ENCODE measurements at places on chromosomes 3 and 15. TPM values are rescaled to one million over a fixed set of nuclear protein-coding genes. Genes with fewer than 3 reads are reported as not detected.
A peak's percentile ranks its signal among the peaks of the same experiment; 100 is the strongest.

Gene MYZAP
- 30.9 TPM for total RNA-seq

Gene NOX5
- total RNA-seq, result 0.14 TPM

Gene LHFPL4
- total RNA-seq, result not detected

Gene ADCY5
- 4.0 TPM for total RNA-seq

Gene SCAANT1
- total RNA-seq, result not detected

Gene ERICH6
- total RNA-seq, result not detected

Gene GPR160
- 22.3 TPM for total RNA-seq

Gene GOLGA8G
- total RNA-seq, result not detected

Gene IL17RB
- 12.4 TPM for total RNA-seq

GRCh38 chr3:160210799-160211221 lies 14.4 kb upstream of the C3orf80 start:
- no peak for DNase-seq
- H3K4me1 ChIP-seq, result no peaks in the 10 kb centered on the region
- H3K27ac ChIP-seq, result no peak overlapping the region
- H3K4me3 ChIP-seq, result no peak overlapping the region
- no peaks in the 10 kb centered on the region for H3K27me3 ChIP-seq

DNA sequence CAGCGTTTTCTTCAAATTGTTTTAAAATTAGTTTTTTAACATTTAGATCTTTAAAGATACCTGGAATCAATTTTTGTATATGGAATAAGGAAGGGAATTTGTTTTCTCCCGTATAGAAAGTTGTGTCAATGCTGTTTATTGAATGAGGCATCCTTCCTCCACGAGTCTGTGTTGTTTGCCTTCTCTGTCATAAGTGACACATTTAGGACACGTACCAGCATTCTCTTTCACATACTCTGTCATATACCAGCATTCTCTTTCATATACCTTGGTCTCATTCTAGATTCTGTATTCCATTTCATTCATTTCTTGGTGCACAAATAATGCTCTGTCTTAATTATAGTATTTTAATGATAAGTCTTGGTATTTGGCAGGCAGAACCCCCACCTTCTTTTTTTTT lies 10.3 kb downstream of the ATP11B start:
- H3K27ac ChIP-seq, result no peak overlapping the region
- no peaks in the 10 kb centered on the region for H3K36me3 ChIP-seq
- H3K4me3 ChIP-seq, result no peak overlapping the region
- no peak for DNase-seq

DNA sequence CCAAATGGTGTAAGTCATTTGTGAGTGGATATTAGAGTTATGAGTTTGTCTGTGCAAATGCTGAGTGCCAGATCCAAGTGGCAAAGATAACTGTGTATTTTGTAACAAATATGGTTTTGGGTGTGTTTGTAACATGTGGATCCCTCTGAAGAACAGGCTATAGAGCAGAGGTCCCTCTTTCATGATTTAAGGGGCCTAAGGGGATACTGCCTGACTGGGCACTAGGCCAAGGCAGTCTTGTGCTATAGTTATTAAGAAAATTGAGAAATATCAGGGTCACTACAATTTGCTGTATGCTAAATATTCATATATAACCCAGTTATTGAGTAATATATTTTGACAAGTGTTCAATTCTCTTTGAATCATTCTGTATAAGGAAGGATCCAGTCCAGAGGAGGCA lies 555.6 kb upstream of the RGMA start:
- H3K36me3 ChIP-seq, result no peaks in the 10 kb centered on the region
- no peaks in the 10 kb centered on the region for H3K4me1 ChIP-seq
- H3K4me3 ChIP-seq, result no peak overlapping the region
- no peak overlapping the region for H3K27ac ChIP-seq
- H3K27me3 ChIP-seq, result no peaks in the 10 kb centered on the region
- no peak for DNase-seq

DNA sequence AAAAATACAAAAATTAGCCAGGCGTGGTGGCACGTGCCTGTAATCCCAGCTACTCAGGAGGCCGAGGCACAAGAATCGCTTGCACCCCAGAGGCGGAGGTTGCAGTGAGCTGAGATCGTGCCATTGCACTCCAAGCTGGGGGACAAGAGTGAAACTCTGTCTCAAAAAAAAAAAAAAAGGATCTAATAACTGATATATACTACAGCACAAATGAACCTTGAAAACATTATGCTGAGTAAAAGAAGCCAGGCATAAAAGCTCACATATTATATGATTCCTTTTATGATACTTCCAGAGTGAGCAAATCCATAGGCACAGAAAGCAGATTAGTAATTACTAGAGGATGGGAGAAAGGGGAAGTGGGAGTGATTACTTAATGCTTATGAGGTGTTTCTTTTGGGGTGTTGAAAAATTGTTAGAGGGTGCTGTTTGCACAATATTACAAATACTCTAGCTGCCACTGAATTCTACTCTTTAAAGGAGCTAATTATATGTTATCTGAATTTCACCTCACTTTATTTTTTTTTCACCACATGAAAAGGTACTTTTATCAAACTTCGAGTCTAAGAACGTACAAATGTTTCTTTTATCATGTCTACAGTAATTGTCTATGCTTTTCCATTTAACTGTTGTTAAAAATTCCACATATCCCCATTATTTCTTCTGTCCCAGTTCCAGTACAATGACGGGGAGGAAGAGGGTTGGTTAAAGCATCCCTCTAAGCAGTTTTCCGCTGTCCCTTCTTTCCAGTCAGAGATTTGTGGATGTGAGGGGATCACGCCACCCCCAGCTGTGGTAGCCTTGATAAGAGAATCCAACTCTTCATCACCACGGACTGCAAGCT lies 77.7 kb upstream of the FAM174B start:
- peak overlapping the region; percentile 83 for H3K27ac ChIP-seq
- no peak for DNase-seq
- no peaks in the 10 kb centered on the region for H3K36me3 ChIP-seq
- peak overlapping the region; percentile 54 for H3K4me3 ChIP-seq
- H3K27me3 ChIP-seq, result no peaks in the 10 kb centered on the region

- H3K27ac ChIP-seq, result no peak overlapping the region
- no peak overlapping the region for H3K4me3 ChIP-seq
- no peaks in the 10 kb centered on the region for H3K27me3 ChIP-seq
- no peaks in the 10 kb centered on the region for H3K36me3 ChIP-seq
- no peak for DNase-seq
Observed at GRCh38 chr3:171295484-171296373, 164.5 kb downstream of the TNIK start.

DNA sequence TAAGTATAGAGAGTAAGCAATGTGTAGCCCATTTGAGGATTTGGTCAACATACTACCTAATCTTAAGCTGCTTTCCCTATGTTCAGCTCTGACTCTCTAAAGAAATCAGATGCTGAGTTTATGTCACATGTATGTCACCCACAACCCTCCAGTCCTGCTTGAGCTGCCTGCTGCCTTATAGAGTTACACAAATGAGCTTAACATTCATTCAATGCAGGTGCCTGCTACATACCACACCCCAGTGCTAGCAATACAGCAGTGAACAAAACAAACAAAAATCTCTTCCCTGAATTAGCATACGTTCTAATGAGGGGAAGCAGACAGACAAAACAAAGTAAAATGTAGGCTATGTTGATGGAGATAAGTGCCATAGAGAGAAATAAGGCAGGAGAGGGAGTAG lies 93.0 kb downstream of the HHLA2 start:
- H3K4me1 ChIP-seq, result no peaks in the 10 kb centered on the region
- H3K4me3 ChIP-seq, result no peak overlapping the region
- no peak overlapping the region for H3K27ac ChIP-seq
- no peaks in the 10 kb centered on the region for H3K27me3 ChIP-seq
- DNase-seq, result no peak

GRCh38 chr15:89187301-89187985 lies 33.9 kb downstream of the RLBP1 start:
- peaks cover 97% of the 10 kb centered on the region for H3K36me3 ChIP-seq
- H3K27me3 ChIP-seq, result no peaks in the 10 kb centered on the region
- no peak overlapping the region for H3K27ac ChIP-seq
- no peaks in the 10 kb centered on the region for H3K4me1 ChIP-seq
- no peak for DNase-seq
- no peak overlapping the region for H3K4me3 ChIP-seq

DNA sequence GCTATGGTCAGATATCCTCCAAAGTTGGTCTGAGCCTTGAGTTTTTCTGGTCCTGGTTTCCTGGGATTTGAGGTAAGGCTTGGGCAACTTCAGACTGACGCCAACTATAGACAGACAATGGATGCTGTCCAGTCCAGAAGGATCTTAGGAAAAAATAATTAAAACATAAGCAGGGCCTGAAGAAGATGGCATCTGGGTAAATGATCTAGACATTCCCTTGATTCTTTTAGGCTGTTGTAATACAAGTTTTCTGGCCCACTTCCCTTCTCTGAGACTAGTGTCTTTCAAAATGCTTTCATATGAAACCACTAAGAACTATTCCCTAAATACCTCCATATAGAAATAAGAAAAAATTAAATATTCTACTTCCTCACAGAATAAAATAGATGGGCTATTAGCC lies 47.7 kb upstream of the PLXND1 start:
- H3K4me1 ChIP-seq, result peaks cover 36% of the 10 kb centered on the region
- H3K27ac ChIP-seq, result no peak overlapping the region
- no peak overlapping the region for H3K4me3 ChIP-seq
- DNase-seq, result no peak
- H3K36me3 ChIP-seq, result peaks cover 19% of the 10 kb centered on the region

DNA sequence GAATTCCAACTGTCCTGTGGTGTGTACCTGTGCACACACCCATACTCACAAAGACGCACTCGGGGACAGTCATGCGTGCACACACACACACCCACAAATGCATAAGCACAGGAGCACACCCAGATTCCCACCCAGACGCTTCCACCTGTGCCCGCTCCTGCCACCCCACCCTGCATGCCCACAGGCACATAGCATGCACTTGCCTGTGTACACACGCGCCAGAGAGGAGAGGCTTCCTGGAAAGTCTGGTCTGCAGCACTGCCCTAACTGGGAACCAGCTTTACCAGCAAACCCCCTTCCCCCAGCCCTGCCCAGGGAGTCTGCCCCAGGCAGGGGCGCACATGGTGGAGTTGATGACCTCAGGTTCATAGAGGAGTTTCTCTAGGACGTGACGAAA lies 246.2 kb downstream of the UACA start:
- H3K4me3 ChIP-seq, result no peak overlapping the region
- no peak for DNase-seq
- no peaks in the 10 kb centered on the region for H3K27me3 ChIP-seq

GRCh38 chr3:150877303-150877702 lies 27.9 kb downstream of the MINDY4B start:
- no peaks in the 10 kb centered on the region for H3K36me3 ChIP-seq
- no peaks in the 10 kb centered on the region for H3K4me1 ChIP-seq
- no peaks in the 10 kb centered on the region for H3K27me3 ChIP-seq
- no peak overlapping the region for H3K4me3 ChIP-seq

- H3K27me3 ChIP-seq, result no peaks in the 10 kb centered on the region
- DNase-seq, result no peak
- H3K4me3 ChIP-seq, result no peak overlapping the region
- H3K4me1 ChIP-seq, result no peaks in the 10 kb centered on the region
- no peak overlapping the region for H3K27ac ChIP-seq
Observed at GRCh38 chr15:60218256-60218655, 179.5 kb downstream of the ANXA2 start.

GRCh38 chr15:38150794-38151193 lies 101.8 kb upstream of the SPRED1 start:
- no peak overlapping the region for H3K4me3 ChIP-seq
- DNase-seq, result no peak
- no peaks in the 10 kb centered on the region for H3K36me3 ChIP-seq

DNA sequence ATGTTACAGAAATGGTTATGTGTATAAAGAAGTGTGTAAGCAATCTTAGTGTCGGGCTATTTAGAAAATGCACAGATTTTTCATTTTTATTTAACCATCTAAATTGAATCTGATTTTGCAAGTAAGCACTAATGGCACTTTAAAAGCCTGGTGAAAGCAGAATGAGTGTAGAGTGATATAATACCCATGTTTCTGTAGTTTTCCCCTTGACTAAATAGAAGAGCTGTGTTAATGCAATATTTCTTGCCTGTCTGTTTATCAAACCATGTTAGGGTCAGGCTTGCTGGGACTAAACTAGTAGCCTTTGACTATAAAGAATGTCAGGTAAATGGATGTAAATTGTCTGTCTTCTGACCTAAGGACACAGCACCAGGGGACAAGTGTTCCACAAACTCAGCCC lies 714.0 kb downstream of the CADM2 start:
- DNase-seq, result no peak
- no peaks in the 10 kb centered on the region for H3K4me1 ChIP-seq
- H3K27me3 ChIP-seq, result no peaks in the 10 kb centered on the region
- no peak overlapping the region for H3K4me3 ChIP-seq
- H3K36me3 ChIP-seq, result no peaks in the 10 kb centered on the region
- H3K27ac ChIP-seq, result no peak overlapping the region

DNA sequence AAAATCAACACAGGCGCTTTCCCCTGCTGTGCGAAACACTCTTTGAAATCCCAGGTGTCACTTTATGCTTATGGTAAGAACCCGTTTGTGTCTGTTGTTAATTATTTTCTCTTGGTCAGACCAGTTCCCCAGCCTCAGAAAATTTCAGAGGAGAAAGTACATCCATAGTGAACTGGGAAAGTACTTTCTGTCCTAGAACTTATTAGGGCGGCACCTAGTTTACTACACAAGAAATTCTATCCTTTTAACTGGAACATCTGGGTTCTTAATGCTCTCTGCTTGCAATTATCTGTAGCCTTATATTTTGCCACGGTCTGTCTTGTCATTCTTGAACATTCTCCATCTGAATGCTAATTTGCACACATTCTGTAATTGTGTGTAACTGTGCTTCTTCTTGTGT lies 215.0 kb downstream of the PTPRG start:
- no peak for DNase-seq
- no peak overlapping the region for H3K4me3 ChIP-seq
- no peaks in the 10 kb centered on the region for H3K36me3 ChIP-seq
- peaks cover 6% of the 10 kb centered on the region for H3K4me1 ChIP-seq
- no peak overlapping the region for H3K27ac ChIP-seq

GRCh38 chr3:114033721-114034120 lies 22.6 kb downstream of the CCDC191 start:
- no peaks in the 10 kb centered on the region for H3K27me3 ChIP-seq
- H3K36me3 ChIP-seq, result peaks cover 7% of the 10 kb centered on the region
- DNase-seq, result no peak
- no peaks in the 10 kb centered on the region for H3K4me1 ChIP-seq
- H3K27ac ChIP-seq, result no peak overlapping the region

DNA sequence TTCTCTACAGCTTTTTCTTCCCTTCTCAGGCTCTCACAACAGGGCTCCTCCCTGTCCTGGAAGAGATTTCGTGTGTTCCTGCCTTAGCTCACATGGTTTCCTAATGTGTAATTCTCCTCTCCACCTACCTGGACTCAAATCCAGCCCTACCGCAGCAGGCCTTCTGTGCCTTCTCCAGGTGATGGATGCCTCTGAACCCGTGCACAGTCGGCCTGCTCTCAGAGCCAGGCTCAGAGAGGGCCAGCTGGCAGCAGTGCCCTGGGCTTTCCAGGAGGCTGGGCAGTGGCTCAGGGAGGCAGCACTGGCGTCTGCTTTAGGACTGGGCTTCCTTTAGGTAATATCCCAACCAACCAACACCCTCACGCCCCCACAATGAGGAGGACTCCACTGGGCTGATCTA lies 123.2 kb upstream of the TMC3 start:
- peaks cover 5% of the 10 kb centered on the region for H3K27me3 ChIP-seq
- H3K4me3 ChIP-seq, result no peak overlapping the region
- no peak for DNase-seq
- H3K4me1 ChIP-seq, result no peaks in the 10 kb centered on the region
- H3K36me3 ChIP-seq, result no peaks in the 10 kb centered on the region

Data from upper lobe of right lung (tissue), 1 donor.